ENCODE measurements at places on chromosomes 12 and 14.
A peak's percentile ranks its signal among the peaks of the same experiment; 100 is the strongest.

DNA sequence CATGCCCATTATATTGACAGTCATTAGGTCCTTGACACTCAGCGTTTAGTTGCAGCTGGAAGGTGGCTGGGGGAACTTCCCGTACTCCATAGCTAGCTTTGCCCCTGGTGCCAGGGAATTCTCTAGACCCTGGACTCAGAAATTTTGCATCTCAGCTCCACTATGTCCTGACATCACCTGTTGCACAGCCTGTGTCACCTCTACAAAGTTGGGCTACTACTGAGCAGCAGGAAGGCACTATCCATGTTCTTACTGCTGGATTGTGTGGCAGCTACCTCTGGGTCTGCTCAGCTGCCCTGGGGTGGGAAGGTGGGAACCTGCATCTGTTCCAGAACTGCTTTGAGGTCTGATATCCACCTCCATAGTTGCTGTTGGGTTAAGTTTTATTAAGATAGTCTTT is 11.0 kb downstream of the KCNJ8 start:
- DNase-seq, result no peak

GRCh38 chr12:27971121-27971489 is 1.4 kb downstream of the PTHLH start:
- DNase-seq, result no peak

GRCh38 chr12:124681779-124682391 is 114.5 kb upstream of the NCOR2 start:
- DNase-seq, result peak; percentile 55

DNA sequence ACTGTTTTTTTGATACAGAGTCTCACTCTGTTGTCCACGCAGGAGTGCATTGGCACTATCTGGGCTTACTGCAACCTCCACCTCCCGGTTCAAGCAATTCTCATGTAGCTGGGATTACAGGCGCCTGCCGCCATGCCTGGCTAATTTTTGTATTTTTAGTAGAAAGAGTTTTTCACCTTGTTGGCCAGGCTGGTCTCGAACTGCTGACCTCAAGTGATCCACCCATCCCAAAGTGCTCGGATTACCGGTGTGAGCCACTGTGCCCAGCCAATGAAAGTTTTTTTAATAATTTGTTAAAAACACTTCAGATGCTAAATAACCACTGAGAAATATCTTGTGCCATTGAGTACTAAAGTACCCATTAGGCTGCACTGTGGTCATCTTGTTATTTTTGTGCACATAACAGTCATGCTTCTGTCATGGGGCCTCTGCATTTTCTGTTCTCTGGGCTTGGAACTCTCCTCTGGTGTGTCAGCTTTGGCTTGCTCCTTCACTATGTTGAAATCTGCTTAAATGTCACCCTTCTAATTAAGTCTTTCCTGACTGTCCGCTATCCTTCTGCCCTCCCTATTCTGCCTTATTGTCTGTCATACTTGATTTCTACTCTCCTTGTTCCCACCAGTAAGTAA is 105.1 kb downstream of the KTN1 start:
- DNase-seq, result peak; percentile 11

GRCh38 chr12:4274396-4275015 is 944 bp downstream of the CCND2 start:
- DNase-seq, result no peak

DNA sequence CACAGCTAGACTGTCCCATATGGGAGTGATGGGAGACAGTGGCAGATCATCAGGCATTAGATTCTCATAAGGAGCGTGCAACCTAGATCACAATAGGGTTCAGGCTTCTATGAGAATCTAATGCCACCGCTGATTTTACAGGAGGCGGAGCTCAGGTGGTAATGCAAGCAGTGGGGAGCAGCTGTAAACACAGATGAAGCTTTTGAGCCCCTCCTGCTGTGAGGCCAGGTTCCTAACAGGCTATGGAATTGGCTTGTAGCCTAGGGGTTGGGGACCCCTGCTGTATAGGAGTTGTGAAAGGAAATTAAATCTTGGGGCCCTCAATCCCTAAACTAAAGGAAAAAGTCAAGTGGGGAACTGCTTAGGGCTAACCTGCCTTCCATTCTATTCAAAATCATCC is 29.6 kb downstream of the ADIPOR2 start:
- DNase-seq, result no peak

DNA sequence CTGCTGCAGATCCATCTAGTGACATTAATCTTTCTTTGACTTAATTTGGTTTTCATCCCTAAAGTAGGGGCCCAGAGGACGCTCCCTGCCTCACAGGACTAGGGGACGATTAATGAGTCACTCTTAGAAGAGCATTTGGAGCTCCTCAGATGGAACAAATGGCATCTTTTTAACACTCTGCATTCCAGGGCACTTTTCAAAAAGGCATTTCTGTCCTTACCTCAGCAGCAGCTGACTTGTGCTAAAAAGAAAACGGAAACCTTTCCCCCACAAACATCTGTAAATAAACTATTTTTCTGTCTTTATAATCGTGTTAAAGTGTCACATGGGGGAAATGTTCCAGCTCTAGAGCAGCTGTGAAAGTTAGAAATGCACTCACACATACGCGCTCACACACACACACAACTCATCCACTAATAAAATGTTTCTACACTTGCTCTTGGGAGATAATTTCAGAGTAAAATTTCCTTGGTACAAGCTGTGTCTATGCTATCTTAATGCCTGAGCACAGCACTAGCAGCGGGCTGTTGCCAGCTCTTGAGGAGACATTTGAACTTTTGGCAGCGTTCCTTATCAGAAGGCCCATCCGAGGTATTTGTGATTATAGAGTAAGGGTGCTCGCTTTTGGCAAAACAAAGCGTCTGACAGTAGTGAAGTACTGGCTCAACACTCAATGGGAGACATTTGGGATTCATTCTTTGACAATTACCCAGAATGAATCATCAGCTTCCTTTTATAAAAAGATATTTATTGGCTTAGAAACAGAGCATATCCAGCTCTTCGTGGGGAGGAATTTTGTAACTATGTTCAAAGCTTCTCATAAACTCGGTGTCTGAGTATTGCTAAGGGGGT is 141.3 kb downstream of the PLXNC1 start:
- DNase-seq, result peak; percentile 59

GRCh38 chr12:116087399-116087798 is 190.1 kb downstream of the MED13L start:
- DNase-seq, result no peak

DNA sequence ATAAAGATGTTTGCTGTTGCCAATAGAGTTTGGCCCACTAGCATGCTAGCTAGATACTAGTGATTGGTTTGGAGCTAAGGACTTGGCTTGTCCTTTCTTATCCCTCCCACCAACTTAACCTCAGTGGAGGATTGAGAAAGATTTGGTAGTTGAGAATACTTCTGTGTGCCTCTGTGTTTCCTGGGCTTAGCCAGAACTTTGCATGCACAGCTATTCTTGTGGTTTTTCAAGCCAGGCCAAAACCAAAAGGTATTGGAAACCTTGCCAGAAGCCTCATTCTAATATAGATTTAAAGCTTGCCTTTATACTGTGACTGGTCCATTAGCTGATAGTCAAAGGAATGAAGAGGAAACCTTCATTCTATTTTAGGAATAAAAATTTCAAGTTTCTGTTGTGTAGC is 188.5 kb downstream of the CCDC91 start:
- DNase-seq, result peak; percentile 65

Measured in LHCN-M2 (cell line).